ENCODE measurements at places on chromosomes 13 and 19.

- no peak for DNase-seq
Measured at GRCh38 chr13:25354377-25354776, 17.4 kb upstream of the ATP8A2 start.

GRCh38 chr19:1840541-1841115 is 7.7 kb downstream of the REXO1 start:
- no peak for DNase-seq

- DNase-seq, result no peak
Measured at GRCh38 chr13:46953331-46953730, 56.5 kb upstream of the HTR2A start.

DNA sequence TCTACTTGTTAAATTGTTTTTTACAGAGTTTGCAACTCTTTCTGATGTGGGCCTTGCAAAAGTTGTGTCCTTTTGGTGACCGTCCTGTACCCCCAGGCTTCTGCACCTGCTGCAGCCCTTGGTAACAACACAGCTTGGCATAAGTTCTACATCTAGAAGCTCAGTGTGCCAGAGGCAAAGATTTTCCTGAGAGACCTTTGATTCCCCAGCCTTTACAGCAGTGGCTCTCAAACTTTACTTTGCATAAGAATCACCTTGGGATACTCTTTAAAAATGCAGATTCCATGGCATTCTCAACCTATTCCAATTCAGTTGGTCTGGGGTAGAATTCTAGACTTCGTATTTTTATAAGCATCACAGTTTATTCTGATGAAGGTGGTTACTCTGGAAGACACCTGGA is 260.9 kb downstream of the DCT start:
- no peak for DNase-seq

- no peak for DNase-seq
Measured at GRCh38 chr19:6181119-6181518, 45.7 kb downstream of the ACSBG2 start.

GRCh38 chr19:29773141-29773540 is 38.6 kb upstream of the CCNE1 start:
- DNase-seq, result no peak

- no peak for DNase-seq
Measured at GRCh38 chr13:50993371-50993770, 83.8 kb downstream of the RNASEH2B start.

- DNase-seq, result no peak
Measured at GRCh38 chr19:34888091-34888490, 38.6 kb upstream of the ZNF30 start.

DNA sequence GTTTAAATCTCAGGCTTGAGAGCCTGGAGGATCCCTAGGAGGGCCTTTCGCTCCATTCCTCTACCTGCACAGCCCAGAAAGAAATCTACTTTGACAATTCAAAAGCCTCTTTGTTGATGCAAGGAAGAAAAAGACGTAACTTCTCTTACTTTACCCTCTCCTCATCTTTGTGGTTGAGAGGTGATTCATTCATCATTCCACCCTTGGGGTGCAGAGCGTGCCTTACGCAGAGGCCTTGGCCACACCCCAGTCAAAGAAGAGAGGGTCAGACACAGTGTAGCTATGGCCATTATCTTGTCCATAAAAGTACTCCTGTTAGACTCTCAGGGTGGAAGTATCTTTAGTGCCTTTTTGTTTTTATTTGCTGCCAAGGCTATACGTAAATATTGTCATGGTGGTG is 184.0 kb downstream of the IRS2 start:
- DNase-seq, result no peak

DNA sequence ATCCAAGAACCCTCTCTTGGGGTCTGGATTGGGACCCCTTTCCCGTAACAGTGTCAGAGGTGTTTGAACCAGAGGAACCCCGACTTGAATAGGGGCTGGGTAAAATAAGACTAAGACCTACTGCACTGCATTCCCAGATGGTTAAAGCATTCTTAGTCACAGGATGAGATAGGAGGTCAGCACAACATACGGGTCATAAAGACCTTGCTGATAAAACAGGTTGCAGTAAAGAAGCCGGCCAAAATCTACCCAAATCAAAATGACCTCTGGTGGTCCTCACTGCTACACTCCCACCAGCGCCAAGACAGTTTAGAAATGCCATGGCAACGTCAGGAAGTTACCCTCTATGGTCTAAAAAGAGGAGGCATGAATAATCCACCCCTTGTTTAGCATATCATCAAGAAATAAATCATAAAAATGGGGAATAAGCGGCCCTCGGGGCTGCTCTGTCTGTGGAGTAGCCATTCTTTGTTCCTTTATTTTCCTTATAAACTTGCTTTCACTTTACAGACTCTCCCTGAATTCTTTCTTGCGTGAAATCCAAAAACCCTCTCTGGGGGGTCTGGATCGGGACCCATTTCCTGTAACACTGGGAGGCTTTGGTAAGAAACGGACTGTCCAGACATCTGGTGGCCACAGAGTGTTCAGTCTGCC is 4.4 kb upstream of the SIN3B start:
- no peak for DNase-seq

DNA sequence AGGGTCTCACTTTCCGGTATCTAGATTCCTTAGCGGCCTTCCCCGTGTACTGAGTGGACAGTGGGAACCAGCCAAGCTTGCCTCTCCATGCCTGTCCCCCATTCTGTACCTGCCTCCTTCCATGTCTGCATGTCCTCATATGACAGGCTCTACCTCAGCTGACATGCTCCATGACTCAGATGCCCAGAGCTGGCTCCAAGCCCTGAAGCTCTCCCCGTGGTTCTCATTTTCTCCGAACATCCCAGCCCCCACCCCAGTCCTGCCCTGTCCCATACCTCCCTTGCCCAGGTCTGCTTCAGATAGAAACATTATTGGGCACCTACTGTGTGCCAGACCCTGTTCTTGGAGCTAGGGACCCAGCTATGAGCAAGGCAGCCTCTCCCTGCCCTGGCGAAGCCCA is 17.1 kb upstream of the SHFL start:
- no peak for DNase-seq

DNA sequence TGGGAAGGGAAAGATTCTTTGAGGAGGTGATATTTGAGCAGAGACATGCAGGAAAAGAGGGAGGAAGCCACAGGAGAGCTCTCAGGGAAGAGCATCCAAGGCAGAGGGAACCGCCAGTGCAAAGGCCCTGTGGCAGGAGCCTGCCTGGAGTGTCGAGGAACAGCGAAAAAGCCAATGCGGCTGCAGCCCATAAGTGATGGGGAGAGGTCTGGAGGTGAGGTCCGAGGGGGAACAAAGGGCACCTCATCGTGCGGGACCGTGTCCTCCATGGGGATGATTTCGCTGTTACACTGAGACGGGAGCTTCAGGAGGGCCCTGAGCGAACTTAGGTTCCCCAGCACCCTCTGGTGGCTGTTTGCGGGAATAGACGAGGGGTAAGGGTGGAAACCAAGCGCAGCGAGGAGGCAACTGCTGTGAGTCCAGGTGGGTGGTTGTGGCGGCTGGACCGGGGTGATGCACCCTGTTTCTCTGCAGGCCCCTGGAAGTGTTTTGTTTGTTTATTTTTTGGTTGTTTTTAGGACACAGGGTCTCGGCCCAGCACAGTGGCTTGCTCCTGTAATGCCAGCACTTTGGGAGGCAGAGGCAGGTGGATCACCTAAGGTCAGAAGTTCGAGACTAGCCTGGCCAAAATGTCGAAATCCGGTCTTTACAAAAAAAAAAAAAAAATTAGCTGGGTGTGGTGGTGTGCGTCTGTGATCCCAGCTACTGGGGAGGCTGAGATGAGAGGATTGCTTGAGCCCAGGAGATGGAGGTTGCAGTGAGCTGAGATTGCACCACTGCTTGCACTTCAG is 5.9 kb upstream of the EHD2 start:
- DNase-seq, result peak; percentile 84

GRCh38 chr13:73715911-73716510 is 418.2 kb downstream of the KLF12 start:
- no peak for DNase-seq

DNA sequence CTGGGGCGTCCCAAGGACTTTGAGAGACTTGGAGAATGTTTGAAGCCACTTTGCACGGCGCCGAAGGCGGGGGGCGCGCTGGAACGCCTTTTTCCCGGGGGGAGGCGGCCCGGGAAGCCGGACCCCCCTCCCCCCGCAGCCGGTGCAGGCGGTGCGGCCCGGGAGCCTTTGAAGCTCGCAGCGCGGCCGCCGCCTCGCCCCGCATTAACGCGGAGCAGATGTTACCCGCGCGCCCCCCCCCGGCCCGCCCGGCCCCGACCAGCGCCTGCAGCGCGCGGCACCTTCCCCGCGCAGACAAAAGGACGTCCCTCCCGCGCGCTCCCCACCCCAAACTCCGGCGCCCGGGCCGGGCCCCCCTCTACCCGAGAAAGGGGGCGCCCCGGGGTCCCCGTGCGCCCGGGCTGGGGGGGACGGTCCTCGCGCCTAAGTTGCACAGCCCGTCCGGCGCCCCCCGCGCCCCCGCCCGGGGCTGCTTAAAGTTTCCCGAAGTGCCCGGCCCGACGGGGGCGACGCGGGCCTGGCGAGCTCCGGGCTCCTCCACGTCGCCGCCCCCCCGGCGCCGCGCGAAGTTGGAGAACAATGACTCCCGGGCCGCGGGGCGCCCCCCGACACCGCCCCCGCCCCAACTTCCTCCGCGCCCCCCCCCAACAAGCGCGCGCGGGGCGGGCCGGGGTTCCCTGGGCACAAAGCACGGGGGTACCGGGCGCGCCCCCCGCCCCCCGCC is 685 bp downstream of the TCF3 start:
- DNase-seq, result peak; percentile 33

GRCh38 chr19:38047049-38047438 is 140.0 kb downstream of the SIPA1L3 start:
- DNase-seq, result peak; percentile 10

DNA sequence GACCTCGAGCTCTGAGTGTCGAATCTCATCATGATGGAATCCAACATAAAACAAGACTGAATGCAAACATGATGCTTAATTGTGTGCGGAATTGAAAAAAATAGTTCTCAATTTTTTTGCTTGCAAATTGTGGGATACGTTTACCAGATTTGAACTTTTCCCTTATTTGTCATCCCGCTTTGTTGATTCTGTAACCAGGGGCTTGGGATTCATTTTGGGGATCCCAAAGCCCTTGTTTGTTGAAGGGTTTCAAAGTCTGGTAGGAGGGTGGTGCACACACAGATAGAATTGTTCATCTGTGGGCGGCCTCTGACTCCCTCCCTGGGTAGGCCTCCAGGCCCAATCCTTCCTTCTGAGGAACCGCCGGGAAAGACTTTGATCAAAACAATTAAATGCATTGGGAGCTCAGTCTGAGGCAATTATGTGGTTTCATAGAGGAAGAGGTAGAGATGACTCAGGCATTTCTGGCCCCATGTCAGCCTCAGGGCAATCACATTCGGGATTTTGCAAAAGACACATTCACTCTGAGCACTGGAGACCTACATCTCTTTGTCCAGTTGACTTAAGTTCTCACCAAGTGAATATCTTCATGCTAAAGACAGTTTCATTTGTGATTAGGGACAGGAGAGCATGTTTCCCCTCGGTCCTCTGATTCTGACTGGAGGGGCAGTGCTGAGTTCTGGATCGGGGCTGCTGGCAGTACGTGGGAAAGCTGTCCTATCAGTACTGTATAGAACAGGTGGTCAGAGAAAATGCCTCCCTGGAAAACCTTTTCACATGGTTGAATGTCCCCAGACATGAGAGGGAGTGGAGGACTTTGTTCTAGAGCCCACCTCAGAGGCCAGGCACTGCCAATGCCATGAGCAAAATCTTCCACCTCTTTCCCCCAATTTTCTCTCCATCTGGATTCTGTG is 27.8 kb upstream of the IGFL4 start:
- no peak for DNase-seq

- no peak for DNase-seq
Measured at GRCh38 chr13:78836238-78836784, 177.4 kb upstream of the OBI1 start.

DNA sequence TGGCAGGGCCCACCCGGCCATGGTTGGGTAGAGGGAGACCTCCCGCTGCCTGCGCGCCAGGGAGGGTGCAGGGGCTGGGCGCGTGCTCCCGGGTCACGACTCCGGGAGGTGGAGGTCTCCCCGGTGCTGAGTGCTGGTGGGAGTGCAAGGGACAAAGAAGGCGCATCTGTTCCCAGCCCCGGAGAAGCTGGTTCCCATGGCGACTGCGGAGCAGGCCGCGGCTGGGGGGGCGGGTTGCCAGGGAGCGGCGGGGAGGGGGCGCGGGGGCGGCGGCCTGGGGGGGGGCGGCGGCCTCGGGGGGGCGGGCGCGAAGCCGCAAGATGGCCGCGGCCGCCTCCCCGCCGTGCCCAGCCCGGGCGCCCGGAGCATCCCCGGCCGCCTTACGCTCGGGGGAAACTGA is 1.2 kb downstream of the CBARP start:
- DNase-seq, result peak; percentile 21

All from NCI-H146 (cell line).